ENCODE measurements at places on chromosomes 13 and 19.

- DNase-seq = no peak
These were observed 11.8 kb upstream of the ZNF175 start for GRCh38 chr19:51559240-51559639.

- DNase-seq = no peak
These were observed 838 bp downstream of the AKAP11 start for GRCh38 chr13:42272804-42273175.

- DNase-seq = peak; percentile 63
These were observed 493 bp upstream of the PDE4A start for GRCh38 chr19:10419646-10420443.

GRCh38 chr19:2216361-2217225, 19.5 kb downstream of the PLEKHJ1 start:
- DNase-seq = no peak

Measured in GF-D8 (cell line).